EL (cell line): ENCODE measurements at places on chromosomes 3 and 15.

- DNase-seq: no peak
These were observed 230.5 kb upstream of the MRPL3 start for GRCh38 chr3:131733086-131733841.

- no peak for DNase-seq
These were observed 330.3 kb downstream of the UACA start for GRCh38 chr15:70432924-70433495.

DNA sequence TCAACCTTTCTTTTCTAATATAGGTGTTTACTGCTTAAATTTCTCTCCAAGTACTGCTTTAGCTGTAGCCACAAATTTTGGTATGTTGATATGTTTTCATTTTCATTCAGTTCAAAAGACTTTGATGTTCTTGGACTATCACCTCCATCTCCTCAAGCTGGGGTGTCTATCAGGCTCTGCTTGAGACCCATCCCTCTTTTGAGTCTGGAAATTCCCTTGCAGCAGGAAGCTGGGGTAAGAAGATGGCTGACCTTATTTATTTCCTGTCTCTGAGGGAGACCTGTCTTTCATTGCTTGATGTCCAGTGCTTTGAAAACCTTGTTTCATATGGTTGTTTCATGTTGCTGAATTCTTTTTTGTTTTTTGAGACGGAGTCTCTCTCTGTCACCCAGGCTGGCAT, 60.5 kb upstream of the ADPGK start:
- no peak for DNase-seq

- DNase-seq: peak; percentile 82
These were observed 1.7 kb upstream of the GPR62 start for GRCh38 chr3:51953445-51953844.
